ENCODE measurements at places on chromosomes 11 and 22.
A peak's percentile ranks its signal among the peaks of the same experiment; 100 is the strongest.

- no peak for DNase-seq
Observed at GRCh38 chr11:130180896-130181294, 21.3 kb downstream of the ST14 start.

DNA sequence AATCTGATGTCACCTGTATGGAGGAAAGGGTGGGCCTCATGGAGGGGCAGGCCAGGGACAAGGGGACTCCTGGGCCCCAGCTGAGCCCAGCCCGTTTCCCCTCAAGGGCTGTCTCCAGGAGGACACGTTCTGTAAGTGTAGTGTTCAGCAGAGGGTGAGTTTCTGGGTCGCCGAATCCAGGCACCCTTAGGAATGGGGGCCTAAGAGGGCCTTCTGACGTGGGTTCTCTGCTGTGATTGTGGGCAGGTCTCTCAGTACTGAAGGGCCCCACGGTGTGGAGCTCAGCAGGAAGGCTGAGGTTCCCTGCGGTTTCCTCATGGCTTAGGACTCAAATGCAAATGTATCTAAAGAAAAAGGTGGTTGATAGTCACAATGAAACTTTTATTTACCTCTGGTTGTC lies 6.5 kb downstream of the PTDSS2 start:
- DNase-seq = peak; percentile 57

- DNase-seq = no peak
Observed at GRCh38 chr11:46249103-46249937, 28.1 kb upstream of the CREB3L1 start.

DNA sequence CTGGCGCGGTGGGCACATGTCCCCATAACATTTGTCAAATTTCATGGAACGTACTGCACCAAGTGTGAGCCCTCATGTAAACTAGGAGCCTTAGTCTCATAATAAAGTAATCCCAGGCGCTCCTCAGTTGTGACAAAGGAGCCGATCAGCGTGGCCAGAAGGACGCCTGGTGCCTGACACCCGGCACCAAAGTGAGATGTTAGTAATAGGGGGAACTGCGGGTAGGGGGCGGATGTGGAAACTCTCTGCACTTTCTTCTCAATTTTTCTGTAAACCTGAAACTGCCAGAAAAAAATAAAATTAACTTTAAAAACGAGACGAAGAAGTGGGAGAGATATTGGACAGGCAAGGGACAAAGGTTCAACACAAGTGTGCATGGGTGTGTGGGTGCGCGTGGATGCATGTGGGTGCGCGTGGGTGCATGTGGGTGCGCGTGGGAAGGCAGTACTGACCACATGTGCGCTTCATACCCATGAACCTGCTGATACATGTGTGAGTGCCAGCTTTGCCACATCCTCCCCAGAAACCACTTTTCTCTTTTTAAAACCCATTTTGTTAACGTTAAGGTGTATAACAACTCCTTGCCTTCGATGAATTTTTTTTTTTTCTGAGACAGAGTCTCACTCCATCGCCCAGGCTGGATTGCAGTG lies 55.4 kb upstream of the LINC01488 start:
- peak; percentile 26 for DNase-seq

DNA sequence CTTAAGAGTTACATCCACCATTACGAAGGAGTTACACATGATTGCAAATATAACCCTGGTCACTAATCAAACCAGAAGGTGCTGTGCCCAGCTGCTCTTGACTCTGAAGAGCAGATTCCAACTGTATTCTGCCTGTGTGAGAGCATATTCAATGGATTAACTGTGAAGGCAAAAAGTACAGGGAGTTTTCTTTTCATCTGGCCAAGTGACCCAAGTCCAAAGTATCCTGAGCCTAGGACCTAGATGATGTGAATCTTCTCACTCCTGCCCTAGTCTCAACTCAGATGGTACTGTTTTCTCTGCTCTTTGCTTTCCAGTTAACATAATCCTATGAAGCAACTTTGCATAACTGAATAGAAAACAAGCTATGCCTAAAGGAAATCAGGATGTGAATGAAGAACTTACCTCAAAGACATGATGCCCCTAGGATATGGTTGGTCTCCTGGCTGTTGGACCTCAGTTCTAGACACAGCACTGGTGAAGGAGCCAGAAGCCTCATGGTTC lies 105.9 kb downstream of the C11orf58 start:
- no peak for DNase-seq

DNA sequence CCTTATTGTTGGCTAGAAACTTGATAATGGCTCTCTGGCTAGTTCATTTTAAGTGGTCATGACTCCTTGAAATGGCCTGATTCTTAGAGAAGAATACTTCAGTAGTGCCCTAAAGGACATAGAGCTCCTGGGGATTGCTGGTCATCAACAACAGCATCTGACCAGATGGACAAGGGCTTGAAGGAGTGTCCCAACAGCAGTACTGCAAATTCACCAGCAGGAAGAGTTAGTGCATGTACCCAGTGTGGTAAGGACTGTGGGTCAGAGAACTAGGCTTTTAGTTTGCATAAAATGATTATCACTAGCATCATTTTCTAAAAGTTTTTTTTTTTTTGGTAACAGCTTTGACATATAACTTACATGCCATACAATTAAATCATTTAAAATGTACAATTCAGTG lies 39.5 kb upstream of the CUL5 start:
- DNase-seq = no peak

DNA sequence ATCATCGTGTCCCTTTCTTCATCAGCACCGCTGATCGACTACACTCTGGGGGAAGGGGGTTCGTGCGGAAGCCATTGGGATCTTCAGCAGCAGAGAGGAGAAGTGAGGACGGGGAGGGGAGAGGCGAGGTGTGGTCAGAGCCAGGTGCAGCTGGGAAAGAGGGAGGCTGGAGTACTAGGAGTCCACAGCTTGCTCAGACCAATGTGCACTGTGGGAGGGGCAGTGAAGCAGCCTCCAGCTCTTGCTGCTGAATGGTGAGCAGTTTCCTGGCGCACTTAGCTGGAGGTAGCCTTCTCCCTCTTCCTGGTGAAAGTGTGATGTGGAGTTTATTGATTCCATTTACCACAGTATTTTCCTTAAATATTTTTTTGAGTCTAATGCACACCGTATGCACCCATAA lies 99.0 kb upstream of the NECTIN1 start:
- no peak for DNase-seq

- no peak for DNase-seq
Observed at GRCh38 chr11:105937331-105937730, 84.7 kb downstream of the MSANTD4 start.
